ENCODE measurements at places on chromosomes 3 and 15. TPM values are rescaled to one million over a fixed set of nuclear protein-coding genes. Genes with fewer than 3 reads are reported as not detected.

Gene SNX22
- total RNA-seq: 0.18 TPM

Gene RUBCN
- total RNA-seq: 23.1 TPM

Gene POPDC2
- total RNA-seq: not detected

Gene PPARG
- 30.5 TPM for total RNA-seq

Gene C3orf20
- total RNA-seq: not detected

Gene PCSK6
- total RNA-seq: not detected

Gene SORD
- total RNA-seq: 25.5 TPM

Gene TYRO3
- 12.7 TPM for total RNA-seq

Gene ITGA11
- 0.86 TPM for total RNA-seq

Gene PARP6
- total RNA-seq: 25.9 TPM

Gene DUOX2
- not detected for total RNA-seq

Gene POLR2M
- total RNA-seq: 28.0 TPM

Gene C3orf49
- total RNA-seq: not detected

Gene SI
- total RNA-seq: not detected

Gene VGLL3
- 43.0 TPM for total RNA-seq

Gene SLC22A14
- total RNA-seq: not detected

Gene MORF4L1
- total RNA-seq: 318 TPM

Gene GLDN
- total RNA-seq: 0.53 TPM

Gene CD200
- 8.9 TPM for total RNA-seq

Gene FBXO40
- total RNA-seq: not detected

Gene GP9
- total RNA-seq: not detected

Gene ETV5
- 43.5 TPM for total RNA-seq

Gene NECTIN3
- total RNA-seq: 65.7 TPM

Gene FETUB
- not detected for total RNA-seq

Gene SERINC4
- not detected for total RNA-seq

Gene IQCH
- total RNA-seq: 2.3 TPM

Gene CD200R1
- total RNA-seq: not detected

Gene NOX5
- 0.29 TPM for total RNA-seq

Gene HLTF
- 22.2 TPM for total RNA-seq

Gene ACP3
- total RNA-seq: 9.5 TPM

Gene LSAMP
- total RNA-seq: 0.18 TPM

Gene CLDN16
- total RNA-seq: 0.35 TPM

All from myometrial cell (primary cell).